ENCODE measurements at places on chromosomes 4 and X.

DNA sequence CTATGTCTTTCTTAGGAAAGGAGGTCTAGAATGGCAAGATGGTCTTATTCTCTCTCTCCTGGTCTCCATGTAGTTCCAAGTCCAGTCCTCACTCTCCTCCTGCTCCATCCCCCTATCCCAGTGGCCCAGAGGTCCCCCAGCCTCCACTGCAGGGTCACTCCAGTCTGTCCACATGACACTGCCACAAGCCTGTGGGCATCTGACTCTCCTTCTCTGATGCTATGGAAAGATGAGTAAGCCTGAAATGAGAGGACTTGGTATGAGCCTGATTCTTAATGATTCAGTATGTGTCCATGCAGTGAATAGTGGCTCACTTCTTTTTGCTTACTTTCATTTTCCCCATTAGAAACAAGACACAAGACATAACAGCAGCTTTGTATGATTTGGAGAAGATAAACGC is 516.8 kb upstream of the ADGRL3 start:
- no peak for DNase-seq

- DNase-seq: no peak
These were observed 66.3 kb upstream of the ADGRG2 start for GRCh38 chrX:19188566-19188965.

DNA sequence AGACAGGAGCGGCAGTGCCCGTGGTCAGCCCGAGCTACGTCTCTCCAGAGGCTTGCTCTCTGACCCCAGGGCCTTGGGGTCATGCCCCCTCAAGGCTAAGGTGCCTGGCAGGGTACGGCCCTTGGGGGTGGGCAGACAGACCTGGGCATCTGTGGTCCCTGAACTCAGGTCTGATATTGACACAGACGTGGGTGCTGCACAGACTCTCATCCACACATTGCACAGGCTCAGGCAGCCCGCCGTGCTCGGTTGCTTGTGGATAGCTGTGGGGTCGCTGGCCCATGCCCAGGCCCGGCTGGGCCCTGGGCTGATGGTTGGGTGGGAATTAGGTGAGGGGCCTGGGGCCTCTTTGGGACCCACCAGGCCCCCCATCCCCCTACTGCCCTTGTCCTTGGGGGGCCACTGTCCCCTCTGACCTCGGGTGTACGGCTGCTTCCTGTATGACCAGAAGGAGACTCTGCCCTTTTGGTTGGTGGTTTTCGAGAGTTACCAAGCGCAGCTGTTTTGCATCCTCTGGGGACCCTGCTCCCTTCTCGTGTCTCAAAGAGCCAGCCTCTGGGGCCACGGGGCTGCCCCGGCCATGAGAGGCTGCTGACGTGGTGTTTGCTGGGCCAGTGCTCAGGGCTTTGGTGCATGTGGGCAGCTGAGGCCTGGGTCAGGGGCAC is 10.1 kb downstream of the FGFRL1 start:
- no peak for DNase-seq

GRCh38 chr4:18390655-18391353 is 369.2 kb upstream of the LCORL start:
- DNase-seq: no peak

- no peak for DNase-seq
These were observed 140.5 kb upstream of the RAPGEF2 start for GRCh38 chr4:158962393-158962792.

DNA sequence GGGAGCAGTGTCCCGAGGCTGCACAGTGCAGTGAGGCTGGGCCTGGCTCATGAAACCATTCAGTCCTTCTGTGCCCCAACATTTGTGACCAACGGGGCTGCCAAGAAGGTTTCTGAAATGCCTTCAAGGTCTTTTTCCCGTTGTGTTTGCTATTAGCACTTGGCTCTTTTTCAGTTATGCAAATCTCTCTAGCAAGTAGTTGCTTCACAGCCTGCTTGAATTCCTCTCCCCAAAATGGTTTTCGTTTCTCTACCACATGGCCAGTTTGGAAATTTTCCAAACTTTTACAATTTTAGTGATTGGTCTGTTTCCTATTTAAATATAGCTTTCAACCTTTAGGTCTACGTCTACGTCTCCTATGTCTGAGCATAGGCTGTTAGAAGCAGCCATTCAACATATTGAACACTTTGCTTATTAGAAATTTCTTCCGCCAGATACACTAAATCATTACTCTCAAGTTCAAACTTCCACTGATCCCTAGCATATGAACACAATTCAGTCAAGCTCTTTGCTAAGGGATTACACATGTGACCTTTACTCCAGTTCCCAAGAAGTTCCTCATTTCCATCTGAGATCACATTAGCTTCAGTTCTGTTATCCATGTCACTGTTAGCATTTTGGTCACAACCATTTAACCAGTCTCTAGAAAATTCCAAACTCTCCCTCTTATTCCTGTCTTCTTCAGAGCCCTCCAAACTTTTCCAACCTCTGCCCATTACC is 901.8 kb downstream of the GLUD2 start:
- DNase-seq: no peak
